Substantia nigra (tissue), 51 donors: ENCODE measurements at places on chromosomes 1 and 21.

DNA sequence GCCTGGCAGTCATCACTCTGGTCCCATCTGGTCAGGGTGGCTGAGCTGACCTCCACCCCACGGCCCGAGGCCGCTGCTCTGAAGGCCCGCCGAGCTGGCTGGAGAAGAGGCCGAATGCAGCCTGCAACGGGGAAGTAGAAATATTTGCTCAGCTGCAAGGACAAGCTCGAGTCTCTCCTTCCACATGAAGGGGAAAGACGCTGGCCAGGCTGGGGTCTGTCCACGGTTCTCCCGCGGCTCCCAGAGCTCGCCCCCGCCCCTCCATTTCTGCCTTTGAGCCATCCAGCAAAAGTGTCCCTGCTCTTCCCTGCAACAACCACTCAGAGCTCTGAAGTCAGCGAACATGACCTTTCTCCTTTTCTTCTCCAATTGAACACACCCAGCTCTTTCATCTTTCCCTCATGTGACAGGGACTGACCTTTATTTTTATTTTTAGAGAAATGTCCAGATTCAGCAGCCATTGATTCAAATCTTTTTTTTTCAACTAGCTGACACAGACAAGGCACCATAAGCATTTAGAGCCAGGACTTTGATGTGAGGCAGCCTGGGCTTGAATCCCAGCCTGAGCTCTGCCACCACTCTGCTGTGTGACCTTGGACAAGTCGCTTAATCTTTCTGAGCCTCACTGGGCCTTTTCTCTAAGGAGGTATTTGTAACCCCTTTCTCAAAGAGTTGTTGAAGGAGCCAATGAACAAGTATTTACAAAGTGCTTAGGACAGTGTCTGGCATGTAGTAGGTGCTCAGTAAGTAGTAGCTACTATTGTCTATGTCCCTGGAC is 149.3 kb upstream of the WNT4 start:
- DNase-seq, result no peak

DNA sequence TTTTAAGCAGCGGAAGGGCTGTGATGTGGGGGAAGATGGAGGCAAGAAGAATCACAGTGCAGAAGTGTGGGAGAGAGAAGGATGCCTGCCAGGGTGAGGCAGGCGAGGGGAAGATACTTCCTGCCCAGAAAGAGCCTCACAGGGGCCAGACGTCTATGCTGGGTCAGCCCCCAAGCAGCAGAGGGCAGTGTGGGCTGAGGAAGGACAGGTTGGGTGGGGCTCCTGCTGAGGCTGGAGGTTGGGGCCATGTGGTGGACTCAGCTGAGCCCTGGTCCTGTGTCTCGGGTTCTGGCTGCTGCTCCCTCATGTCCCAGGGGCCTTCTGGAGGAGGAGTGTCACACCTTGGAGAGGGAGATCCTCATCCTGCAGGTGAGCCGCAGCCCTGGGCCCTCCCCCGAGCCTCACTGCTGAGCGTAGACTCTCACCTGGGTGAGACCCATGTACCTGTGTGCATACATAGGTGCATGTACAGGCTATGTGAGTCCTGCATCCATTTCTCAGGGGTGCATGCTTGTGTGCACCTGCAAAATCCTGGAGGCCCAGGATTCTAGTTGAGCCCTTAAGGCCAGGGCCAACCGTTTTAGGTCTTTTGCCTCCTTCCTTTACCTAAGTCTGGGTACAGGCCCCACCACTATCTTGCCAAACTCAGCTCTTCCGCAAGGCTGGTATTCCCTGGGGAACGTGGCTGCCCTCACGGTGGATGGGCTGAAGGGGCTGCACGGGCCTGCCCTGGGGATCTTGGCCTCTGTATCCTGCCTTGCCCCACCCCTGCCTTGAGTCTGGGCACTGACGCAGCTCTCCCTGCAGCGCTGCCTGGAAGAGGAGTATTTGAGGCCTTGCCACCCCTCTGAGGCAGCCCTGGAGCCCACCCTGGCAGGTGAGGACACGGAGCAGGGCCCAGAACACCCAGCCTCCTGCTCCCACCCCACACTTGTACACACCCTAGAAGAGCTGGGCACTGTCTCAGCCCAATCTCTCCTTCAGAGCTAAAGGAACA is 3.7 kb downstream of the CCDC24 start:
- DNase-seq, result no peak

DNA sequence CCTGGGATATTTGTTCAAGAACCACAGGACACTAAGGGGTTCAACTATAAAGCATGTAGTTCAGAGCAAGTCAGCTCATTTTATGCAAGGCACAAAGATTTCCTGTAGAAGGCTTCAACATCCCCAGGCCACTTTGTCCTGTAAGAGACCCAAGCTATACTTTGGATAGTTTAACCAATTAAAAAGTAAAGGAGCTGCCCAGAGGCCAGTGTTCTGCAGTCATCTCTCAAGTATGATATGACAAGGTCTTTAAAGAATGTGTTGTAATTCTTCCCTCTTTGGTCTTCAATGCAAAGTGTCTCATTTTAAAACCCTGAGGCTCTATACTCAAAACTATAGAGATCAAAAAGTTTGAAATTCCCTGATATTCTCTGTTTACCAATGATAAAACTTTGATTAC is 34.1 kb downstream of the KRTAP20-3 start:
- no peak for DNase-seq

DNA sequence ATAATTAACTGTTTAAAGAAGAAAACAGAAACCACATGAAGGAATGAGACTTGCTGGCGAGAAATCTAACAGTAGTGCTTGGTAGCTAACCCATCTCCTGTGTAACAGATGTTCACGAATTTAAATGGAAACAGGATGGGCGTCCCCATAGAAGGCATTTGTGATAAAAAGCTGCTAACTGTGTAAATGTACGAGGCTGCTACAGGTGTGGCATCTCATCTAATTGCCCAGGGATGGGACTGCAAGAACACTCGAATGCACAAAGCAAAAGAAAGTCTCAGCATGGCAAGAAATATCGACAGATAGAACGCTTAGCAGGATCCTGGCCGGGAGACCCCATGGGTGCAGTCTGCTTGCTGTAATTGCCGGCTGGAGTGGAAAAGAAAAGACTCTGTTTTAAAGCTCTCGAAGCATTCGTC is 112.7 kb downstream of the RUNX1 start:
- no peak for DNase-seq

DNA sequence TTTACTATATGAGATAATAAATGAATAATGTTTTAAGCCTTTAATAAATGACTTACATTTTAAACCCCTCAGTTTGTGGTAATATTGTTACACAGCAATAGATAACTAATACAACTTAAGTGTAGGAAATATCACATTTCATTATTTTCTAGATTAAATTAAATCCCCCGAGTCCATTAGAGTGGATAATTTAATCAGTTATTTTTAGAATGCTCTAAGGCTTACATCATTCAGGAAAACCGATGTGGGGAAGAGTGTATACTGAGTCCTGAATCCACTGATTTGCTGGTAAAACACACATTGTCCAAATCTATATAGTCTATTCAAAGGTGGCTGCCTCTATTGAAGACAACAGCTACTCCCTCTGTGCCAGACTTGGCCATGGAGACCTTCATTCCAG is 35.7 kb upstream of the DOCK7 start:
- no peak for DNase-seq

GRCh38 chr1:158611916-158612315 is 6.8 kb downstream of the OR10Z1 start:
- no peak for DNase-seq

DNA sequence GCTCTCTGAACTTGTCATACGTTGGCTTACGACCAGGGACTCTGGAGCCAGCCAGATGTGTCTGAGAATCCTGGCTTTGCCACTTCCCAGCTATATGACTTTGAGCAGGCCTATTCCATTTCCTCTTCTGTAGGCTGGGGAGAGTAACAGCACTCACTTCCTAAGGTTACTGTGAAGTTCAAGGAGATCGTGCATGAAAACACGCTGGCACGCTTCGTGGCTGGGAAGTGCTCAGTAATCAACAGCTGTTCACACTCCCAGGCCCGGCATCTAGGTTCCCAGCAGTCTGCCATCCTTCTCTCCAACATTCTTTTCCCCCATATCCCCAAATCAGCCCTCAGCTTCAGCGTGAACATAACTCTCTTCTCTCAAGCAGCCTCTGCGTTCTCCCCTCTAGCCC is 2.0 kb downstream of the ASCL5 start:
- no peak for DNase-seq
